ENCODE measurements at places on chromosomes 13 and 19. TPM values are rescaled to one million over a fixed set of nuclear protein-coding genes. Genes with fewer than 3 reads are reported as not detected.

DNA sequence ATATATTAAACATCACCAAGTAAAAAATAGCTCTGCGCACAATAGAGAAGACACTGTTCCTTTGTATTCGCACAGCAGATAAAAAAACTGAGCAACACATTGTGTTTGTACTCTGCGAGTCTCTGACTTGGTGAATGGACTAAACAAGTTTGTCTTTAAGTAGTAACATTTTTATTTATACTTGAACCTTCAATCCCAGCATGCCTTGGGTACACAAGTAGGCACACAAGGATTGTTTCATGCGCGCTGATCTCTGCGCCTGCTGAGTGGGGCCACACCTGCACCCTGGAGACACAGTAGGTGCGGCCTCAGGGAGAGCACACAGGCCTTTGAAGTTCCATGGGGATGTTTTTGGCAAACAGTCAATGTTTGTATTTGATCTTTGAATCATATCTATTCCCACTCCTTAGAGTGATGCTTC is 318.9 kb downstream of the MYO16 start:
- no peak for DNase-seq

DNA sequence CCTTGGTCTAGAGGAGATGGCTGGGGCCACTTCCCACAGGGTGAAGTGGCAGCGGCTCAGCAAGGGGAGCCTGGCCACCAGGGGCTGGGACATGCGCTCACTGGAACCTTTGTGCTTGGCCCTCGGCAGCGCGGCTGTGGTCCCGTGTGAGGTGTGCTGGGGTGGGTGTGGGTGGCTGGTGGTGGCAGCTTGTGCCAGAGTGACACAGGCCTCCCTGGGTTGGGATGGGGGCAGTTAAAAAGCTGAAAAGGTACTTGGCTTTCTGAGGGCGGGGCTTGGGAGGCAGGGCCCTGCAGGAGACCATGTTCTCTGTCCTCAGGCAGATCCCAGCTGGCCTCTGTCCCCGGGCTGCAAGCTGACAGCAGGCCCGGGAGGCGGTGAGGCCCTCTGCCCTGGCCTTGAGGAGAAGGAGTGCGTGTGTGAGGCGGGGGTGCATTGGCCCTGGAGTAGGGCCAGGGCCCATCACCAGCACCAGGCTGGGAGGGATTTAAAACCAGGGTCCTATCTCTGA is 17.3 kb downstream of the MPND start:
- DNase-seq, result no peak

- peak; percentile 58 for DNase-seq
Measured at GRCh38 chr13:110216398-110217041, 90.4 kb downstream of the COL4A1 start.

Gene URAD
- total RNA-seq, result not detected

DNA sequence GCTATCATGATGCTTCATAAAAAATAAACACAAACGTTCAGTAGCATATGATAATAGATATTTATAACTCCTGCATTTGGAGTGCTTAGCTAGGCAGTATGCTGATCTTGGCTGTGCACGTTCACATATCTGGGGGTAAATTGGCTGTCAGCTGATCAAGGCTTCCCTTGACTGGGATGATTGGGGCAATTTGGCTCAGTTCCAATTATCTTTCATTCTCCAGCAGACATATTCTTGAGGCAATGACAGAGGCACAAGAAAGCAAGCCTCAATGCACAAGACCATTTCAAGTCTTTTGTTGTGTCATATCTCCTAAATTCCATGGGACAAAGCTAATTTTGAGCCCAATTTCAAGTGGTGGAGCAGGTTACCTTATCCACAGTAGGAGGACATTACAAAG is 142.0 kb downstream of the DLEU7 start:
- no peak for DNase-seq

Gene NLRP5
- not detected for total RNA-seq

DNA sequence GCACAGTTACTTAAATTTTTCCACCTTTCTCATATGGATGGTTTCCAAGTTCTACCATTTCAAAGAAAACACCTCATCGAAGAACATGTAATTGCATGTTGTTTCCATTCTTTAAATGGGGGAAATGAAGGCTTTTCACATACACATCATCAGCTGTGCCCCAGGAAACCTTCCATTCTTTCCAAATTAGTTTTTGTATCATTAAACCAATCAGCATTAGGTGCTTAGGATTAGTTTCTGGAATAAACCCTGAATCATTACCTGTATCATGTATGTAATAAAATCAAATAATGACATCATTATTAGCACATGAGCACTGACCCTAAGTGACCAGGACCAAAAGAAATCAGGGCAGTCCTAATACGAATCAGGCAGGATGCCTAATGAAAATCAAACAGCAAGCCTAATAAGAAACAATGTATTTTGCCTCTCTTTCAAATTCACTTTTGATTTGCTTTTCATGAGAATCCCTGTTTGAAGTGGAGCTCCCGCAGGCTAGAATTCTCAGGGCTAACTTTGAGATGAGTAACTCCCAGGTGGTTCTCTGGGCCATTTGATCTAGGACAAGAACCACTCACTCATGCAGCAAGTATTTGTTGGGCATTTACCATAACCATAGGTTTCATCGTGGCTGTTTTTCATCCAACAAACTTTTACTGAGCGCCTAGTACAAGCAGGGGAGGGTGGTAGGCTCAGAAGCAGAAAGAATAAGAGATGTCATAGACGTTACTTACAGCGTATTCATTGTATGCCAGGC is 89.2 kb downstream of the MZT1 start:
- peak; percentile 20 for DNase-seq

Gene KCNK6
- 0.91 TPM for total RNA-seq

GRCh38 chr13:31946091-31946770 is 85.3 kb upstream of the FRY start:
- DNase-seq, result no peak

GRCh38 chr13:75947448-75947847 is 311.3 kb downstream of the LMO7 start:
- no peak for DNase-seq

DNA sequence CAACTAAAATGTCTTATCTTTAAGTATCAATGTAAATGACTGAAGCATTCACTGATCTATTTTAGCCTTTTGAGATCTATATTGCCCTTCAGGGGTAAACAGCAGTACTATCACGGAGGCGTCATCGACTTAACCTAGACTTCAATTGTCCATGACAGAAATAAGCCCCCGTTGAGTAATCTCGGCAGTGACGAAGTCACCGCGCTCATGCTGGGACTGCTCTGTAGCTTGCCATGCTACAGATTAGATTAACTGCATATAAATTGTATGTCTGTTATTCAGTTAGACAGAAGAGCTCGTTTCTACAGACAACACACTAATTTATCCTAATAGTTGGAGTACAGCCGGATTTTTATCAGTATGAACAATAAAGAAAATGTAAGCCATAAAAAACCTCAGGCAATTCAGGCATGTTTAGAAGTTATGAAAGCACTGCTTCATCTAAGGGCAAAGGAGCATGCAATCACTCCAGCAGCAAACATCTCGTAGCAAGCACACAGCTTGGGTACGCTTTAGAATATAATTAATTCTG is 56.6 kb downstream of the TUBGCP3 start:
- no peak for DNase-seq

GRCh38 chr13:111322001-111322915 is 1.8 kb downstream of the TEX29 start:
- no peak for DNase-seq

- peak; percentile 32 for DNase-seq
Measured at GRCh38 chr19:54882758-54883157, 8.7 kb downstream of the FCAR start.

- peak; percentile 92 for DNase-seq
Measured at GRCh38 chr19:39430675-39431593, 4.8 kb downstream of the RPS16 start.

GRCh38 chr13:113805431-113806103 is 46.5 kb downstream of the TMEM255B start:
- DNase-seq, result no peak

- DNase-seq, result no peak
Measured at GRCh38 chr13:88246239-88246638, 575.1 kb downstream of the SLITRK5 start.

DNA sequence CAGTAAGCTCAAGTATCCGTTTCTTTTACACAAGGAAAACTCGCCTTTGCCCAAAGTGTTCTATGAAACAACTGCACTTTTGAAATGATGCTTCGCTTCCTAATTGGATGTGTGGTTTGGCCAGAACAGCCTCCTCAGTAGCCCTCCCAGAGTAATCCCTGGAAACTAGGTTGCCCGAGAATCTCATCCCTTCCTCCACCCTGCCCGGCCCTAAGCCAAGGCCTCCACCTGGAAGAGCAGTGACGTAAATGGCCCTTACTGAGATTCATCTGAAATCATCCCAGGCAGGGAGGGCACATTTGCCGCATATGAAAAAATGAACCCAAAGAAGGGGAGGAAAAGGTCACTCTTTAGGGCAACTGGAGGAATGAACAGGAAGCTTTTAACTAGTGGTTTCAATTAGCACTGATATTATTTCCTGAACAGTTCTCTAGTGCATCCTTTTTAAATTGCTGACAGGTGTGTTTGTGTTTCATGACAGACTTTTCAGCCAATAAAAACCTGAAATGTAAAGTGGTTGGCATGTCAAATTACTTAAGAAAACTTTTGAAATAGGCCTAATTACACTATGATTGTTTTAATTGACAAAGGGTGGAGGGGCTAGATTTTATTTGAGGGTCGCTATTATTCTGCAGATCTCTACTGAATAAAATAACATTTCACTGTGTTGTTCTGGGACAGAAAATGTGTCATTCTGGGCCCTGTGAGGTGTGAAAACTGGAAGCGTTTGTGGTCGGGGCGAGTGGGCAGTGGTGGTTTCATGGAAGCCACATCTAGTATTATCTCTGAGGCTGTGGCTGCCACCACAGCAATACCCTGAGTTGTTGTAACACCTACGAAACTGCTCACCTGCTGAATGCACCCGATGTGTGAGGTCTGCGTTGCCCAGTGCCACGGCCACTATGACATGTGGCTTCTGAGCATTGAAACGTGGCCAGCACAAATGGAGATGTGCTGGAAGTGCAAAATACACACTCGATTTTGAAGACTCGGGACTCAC is 112.1 kb downstream of the ZIC5 start:
- no peak for DNase-seq

DNA sequence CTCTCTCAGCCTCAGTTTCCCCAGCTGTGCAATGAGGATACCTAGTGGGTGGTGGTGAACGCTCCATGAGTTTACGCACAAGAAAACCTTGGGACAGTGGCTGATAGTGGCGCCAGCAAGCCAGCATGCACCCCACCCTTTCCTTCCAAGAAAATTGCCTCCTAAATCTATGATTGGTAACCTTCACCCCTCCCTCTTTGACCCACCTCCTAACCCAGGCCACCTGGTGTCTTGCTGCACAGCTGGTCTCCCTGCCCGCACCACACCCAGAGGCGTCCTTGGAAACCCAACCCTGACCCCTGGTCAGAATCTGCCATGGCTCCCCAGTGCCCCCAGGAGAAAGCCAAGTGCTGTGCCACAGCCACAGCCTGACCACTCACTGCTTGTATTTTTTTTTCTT is 22.8 kb upstream of the BCL3 start:
- no peak for DNase-seq

- no peak for DNase-seq
Measured at GRCh38 chr19:38231918-38232317, 7.9 kb upstream of the DPF1 start.

DNA sequence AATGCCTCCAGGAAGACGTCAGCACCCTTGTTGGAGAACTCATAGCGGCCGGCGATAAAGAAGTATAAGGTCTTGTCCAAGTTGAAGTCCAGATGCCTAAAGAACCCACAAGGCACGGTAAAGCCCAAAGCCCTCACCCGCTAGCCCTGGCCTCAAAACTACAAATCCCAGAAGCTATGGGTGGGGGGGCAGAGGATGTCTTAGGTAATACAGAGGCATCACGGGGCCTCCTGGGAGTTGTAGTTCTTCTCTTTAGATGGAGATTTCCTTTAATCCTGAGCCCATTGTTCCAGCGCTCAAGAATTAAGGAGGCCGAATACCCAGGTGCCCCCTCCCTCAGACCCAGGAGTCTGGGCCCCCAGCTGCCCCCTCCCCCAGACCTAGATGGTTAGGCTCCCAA is 10.8 kb downstream of the GYS1 start:
- DNase-seq, result no peak
